Activated CD4-positive, alpha-beta memory T cell treated with anti-CD3 and anti-CD28 coated beads, Interleukin-2, amount 10 ng/mL, durations not matched to agents 7 days and 5 days (primary cell): ENCODE measurements at places on chromosomes 6 and 20. TPM values are rescaled to one million over a fixed set of nuclear protein-coding genes. Genes with fewer than 3 reads are reported as not detected.

DNA sequence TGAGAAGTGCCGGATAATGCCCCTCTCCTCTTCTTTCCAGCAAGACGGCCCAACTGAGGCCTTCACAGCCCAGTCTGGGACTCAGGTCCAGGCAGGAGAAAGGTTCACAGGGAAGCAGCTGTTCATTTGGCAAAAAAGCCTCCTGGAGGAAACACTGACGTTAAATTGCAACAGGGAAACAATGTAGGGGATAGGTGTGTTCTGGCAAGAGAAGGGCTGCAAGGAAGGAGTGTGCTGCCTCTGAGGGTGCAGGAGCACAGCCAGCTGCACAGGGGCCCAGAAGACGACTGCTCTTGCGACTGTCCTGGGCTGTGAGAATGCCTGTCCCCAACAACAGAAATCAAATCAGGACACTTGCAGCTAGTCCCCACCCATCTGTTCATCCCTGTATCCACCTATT is 70.6 kb upstream of the PMEPA1 start:
- H3K27ac ChIP-seq = no peak overlapping the region
- DNase-seq = no peak
- H3K27me3 ChIP-seq = peaks cover 17% of the 10 kb centered on the region

DNA sequence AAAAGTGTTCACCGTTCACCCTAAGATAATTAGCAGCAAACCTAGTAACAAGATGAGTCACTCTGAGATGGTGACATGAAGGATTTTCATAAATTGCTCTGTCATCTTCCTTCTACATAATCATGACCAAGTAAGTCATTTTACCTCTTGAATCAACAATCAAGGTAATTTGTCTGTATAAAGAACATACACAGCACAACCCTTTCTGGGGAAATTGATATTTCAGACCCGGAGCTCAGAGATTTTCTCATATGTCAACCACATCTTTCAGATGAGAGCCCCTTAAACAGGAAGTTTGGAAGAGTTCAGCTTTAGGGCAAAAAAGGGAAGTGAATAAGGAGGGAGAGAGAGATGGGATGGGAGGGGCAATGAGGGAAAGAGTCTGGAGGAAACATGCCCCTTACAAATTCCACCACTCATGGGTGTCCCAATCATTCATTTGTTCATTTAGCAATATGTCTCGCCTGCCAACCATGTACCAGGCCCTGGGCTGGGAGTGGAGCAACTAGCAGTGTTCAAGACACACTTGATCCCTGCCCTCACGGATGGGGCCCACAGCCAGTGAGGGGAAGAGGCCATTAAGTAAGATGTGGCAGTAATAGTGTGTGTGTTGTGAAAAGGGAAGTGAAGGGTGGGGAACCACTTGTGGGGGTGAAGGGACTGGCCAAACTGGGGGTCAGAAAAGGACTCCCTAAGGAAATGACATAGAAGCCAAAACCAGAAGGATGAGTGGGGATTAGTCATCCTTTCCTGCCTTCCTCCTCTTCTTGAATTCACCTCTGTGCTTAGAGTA is 190.9 kb downstream of the MAFB start:
- H3K27me3 ChIP-seq = peaks cover 3% of the 10 kb centered on the region
- no peak for DNase-seq
- no peak overlapping the region for H3K27ac ChIP-seq
- no peak overlapping the region for H3K4me3 ChIP-seq
- H3K36me3 ChIP-seq = no peaks in the 10 kb centered on the region
- peaks cover 6% of the 10 kb centered on the region for H3K4me1 ChIP-seq

- H3K27ac ChIP-seq = no peak overlapping the region
- peaks cover 14% of the 10 kb centered on the region for H3K4me1 ChIP-seq
- H3K4me3 ChIP-seq = no peak overlapping the region
- no peaks in the 10 kb centered on the region for H3K27me3 ChIP-seq
Observed at GRCh38 chr6:118489990-118490389, 58.1 kb upstream of the PLN start.

TMEM200A gene
- 3.0 TPM for total RNA-seq

GRCh38 chr6:20334334-20334733 is 67.3 kb upstream of the E2F3 start:
- H3K36me3 ChIP-seq = peaks cover 7% of the 10 kb centered on the region
- peaks cover 4% of the 10 kb centered on the region for H3K27me3 ChIP-seq
- H3K4me3 ChIP-seq = no peak overlapping the region
- DNase-seq = no peak

DNA sequence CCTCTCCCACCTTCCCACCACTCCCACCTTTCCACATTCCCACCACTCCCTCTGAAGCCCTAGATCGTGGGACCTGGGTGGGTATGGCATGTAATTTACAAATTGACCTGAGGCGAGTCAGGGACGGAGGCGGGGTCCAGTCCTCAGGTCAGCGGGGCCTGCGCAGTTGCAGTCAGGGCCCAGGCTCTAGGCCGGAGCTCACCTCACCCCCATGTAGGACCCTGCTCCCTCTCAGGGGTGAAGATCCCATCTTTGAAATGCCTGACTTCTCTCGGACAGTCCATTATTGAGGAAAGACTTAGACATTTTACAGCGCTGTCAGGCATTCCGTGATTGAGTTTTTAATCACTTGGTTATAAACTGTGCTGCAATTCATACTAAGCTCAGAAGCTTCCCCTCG is 10.5 kb downstream of the THBS2 start:
- H3K36me3 ChIP-seq = no peaks in the 10 kb centered on the region
- no peak for DNase-seq
- no peaks in the 10 kb centered on the region for H3K4me1 ChIP-seq
- no peak overlapping the region for H3K27ac ChIP-seq

- peaks cover 4% of the 10 kb centered on the region for H3K27me3 ChIP-seq
- H3K4me3 ChIP-seq = no peak overlapping the region
- no peak overlapping the region for H3K27ac ChIP-seq
Observed at GRCh38 chr20:10716855-10717254, 43.1 kb upstream of the JAG1 start.

TOMM6 gene
- 130 TPM for total RNA-seq

- DNase-seq = peak; percentile 71
- no peak overlapping the region for H3K27ac ChIP-seq
- peaks cover 21% of the 10 kb centered on the region for H3K27me3 ChIP-seq
- H3K4me1 ChIP-seq = peaks cover 38% of the 10 kb centered on the region
- peak overlapping the region; percentile 30 for H3K4me3 ChIP-seq
- H3K36me3 ChIP-seq = no peaks in the 10 kb centered on the region
Observed at GRCh38 chr6:36947570-36948351, 6.8 kb upstream of the PI16 start.

DNA sequence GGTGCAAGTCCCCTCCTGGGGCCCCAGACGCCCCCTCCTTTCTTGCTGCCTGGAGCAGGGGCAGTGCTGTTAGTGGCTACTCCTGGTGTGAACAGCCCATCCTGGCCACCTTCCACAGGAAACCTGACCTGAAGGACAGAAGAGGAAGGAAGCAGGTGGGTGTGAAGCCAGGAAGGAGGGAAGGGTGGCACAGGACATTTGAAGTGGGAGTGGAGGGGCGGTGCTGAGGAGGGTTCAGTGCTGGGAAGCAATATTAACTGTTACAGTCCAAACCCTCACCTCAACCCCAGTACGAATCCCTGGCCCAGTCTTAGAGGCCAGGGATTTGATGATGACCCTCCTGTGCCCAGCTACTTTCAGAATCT is 766 bp downstream of the PRICKLE4 start:
- H3K36me3 ChIP-seq = no peaks in the 10 kb centered on the region
- peak overlapping the region; percentile 54 for H3K4me3 ChIP-seq
- H3K27ac ChIP-seq = no peak overlapping the region
- peaks cover 29% of the 10 kb centered on the region for H3K4me1 ChIP-seq

GRCh38 chr6:143961066-143961465 is 47.0 kb downstream of the PLAGL1 start:
- no peak for DNase-seq
- H3K4me3 ChIP-seq = no peak overlapping the region
- H3K4me1 ChIP-seq = no peaks in the 10 kb centered on the region
- H3K27ac ChIP-seq = no peak overlapping the region
- H3K27me3 ChIP-seq = no peaks in the 10 kb centered on the region

FLOT1 gene
- total RNA-seq = 131 TPM

DNA sequence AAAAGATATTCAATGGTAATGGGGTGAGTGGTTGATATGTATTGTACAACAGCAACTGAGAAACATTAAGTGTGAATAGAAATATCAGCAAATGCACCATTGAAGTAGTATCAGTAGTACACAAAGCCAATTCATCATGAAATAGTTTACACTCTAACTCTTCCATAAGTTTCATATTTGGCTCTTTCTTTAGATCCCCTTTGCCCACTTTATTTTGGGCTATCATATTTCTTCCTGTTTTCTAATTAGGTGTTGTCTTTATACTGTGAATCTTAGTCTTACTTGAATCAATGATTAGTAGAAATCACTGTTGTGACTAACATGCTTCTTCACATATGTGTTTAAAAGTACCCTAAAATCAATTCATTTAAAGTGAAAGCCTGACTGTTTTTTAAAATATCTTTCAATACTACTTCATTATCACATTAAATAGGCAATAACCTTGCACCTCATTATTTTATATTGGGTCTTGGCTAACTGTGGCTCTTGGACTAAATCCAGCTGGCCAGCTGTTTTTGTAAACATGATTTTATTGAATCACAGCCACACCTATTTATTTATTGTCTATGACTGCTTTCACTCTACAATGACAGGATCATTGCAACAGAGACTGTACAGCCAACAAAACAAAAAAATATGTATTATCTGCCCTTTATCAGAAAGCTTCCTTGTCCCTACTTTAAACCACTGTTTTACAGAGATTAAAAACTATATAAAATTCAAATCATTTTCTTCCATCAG is 38.9 kb downstream of the EYS start:
- H3K27ac ChIP-seq = no peak overlapping the region
- DNase-seq = no peak
- no peaks in the 10 kb centered on the region for H3K36me3 ChIP-seq
- H3K27me3 ChIP-seq = no peaks in the 10 kb centered on the region
- H3K4me1 ChIP-seq = no peaks in the 10 kb centered on the region
- H3K4me3 ChIP-seq = no peak overlapping the region

EYA4 gene
- total RNA-seq = not detected

DNA sequence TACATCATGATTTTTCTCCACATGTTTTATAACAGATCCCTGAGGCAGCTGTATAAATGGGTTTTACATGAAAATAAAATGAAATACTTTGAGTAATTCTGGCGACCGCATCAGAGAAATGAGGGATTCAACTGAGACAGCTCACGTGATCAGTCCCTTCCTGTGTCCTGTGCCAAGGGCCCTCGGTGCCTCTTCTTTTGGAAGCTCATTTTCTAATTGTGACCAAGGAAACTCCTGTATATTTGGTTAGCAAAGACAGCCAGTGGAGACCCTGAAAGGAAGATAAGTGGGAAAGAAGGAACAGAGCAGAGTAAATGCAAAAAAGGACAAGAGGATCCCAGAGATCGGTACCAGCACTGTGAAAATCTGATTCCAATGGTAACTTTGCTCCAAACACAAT is 129.9 kb downstream of the FYN start:
- no peaks in the 10 kb centered on the region for H3K27me3 ChIP-seq
- peaks cover 71% of the 10 kb centered on the region for H3K36me3 ChIP-seq
- H3K4me1 ChIP-seq = peaks cover 70% of the 10 kb centered on the region
- no peak overlapping the region for H3K4me3 ChIP-seq
- DNase-seq = no peak

DDX43 gene
- total RNA-seq = 0.88 TPM

DNA sequence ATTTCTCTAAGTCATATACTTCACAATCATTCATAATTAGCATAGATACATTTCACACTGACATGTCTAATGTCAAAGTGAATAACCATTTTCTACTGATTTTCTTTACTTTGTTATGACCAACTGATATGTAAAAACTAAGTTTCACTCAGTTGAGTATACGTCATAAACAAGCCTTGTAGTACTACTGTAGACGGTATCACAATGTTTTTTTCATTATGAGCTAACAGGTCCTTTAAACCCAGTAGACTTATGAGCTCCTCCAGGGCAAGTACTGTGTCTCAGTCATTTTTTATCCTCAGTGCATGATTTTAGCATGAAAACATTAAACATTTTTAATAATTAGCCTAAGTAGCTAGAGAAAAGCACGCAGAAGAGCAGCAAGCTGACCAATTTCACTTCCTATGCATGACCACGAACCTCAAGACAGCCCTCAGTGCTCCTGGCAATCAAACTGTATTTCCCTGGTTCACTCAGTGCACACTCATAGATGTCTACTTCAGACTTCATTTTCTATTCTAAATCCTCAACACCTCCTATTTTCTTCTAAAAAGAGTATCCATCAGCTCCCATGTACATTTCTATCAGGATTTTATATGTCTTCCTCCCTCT is 32.0 kb upstream of the TFAP2D start:
- no peak overlapping the region for H3K4me3 ChIP-seq
- no peak for DNase-seq

DNA sequence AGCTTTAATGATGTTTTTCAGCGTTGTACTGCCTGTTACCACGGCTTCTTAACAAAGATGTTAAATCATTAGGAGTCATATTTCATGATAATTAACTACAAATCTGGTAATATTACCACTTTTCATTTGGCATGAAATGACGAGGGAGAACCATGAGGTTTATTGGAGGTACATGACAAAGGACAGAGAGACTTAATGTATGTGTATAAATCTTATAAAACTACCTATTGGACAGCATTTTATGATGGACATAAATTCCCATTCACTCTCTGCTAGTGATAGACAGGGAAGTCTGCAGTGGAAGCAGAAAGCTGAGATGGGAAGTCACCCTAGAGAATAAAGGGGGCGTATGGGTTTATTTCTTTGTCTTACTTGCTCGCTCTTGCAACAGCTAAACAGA is 949.9 kb upstream of the FLRT3 start:
- H3K36me3 ChIP-seq = no peaks in the 10 kb centered on the region
- no peak overlapping the region for H3K27ac ChIP-seq
- H3K4me1 ChIP-seq = no peaks in the 10 kb centered on the region
- no peaks in the 10 kb centered on the region for H3K27me3 ChIP-seq

- H3K4me3 ChIP-seq = no peak overlapping the region
- H3K27me3 ChIP-seq = peaks cover 6% of the 10 kb centered on the region
- no peaks in the 10 kb centered on the region for H3K4me1 ChIP-seq
- no peak overlapping the region for H3K27ac ChIP-seq
Observed at GRCh38 chr6:159252955-159253508, 83.8 kb downstream of the FNDC1 start.

- no peak overlapping the region for H3K27ac ChIP-seq
- H3K4me1 ChIP-seq = no peaks in the 10 kb centered on the region
- no peaks in the 10 kb centered on the region for H3K36me3 ChIP-seq
- no peak overlapping the region for H3K4me3 ChIP-seq
- DNase-seq = no peak
Observed at GRCh38 chr6:134550604-134551003, 232.7 kb upstream of the SGK1 start.

CD93 gene
- 5.1 TPM for total RNA-seq

PTCRA gene
- total RNA-seq = not detected

DNA sequence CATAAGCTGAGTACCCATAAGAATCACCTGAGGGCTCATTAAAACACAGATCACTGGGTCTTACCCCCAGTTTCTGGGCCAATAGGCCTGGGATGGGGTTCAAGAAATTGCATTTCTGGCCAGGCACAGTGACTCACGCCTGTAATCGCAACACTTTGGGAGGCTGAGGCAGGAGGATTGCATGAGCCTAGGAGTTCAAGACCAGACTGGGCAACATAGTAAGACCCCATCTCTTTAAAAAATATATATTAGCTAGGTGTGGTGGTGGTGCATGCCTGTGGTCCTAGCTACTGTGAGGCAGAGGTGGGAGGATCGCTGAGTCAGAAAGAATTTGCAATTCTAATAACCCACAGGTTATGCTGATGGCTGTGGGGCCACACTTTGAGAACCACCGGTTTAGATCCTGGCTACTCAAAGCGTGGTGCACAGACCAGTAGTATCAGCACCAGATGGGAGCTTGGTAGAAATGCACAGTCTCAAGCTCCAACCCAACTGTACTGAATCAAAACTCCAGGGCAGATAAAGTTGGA is 2.0 kb downstream of the CCM2L start:
- no peaks in the 10 kb centered on the region for H3K36me3 ChIP-seq
- H3K4me1 ChIP-seq = peaks cover 11% of the 10 kb centered on the region
- peaks cover 27% of the 10 kb centered on the region for H3K27me3 ChIP-seq
- H3K27ac ChIP-seq = no peak overlapping the region
- H3K4me3 ChIP-seq = no peak overlapping the region

TRIM10 gene
- 0.08 TPM for total RNA-seq
